Daoy (cell line): ENCODE measurements at places on chromosomes 13 and 19. TPM values are rescaled to one million over a fixed set of nuclear protein-coding genes. Genes with fewer than 3 reads are reported as not detected.

ZNF541 gene
- not detected in 2 replicates for total RNA-seq

MYADM gene
- total RNA-seq: 11.2 and 19.0 TPM in 2 replicates

ZNF628 gene
- 1.7 and 3.4 TPM in 2 replicates for total RNA-seq

SPRY2 gene
- total RNA-seq: 6.6 and 7.3 TPM in 2 replicates
